Activated gamma-delta T cell treated with anti-CD3 and anti-CD28 coated beads, Interleukin-2, amount 50 U/mL, for 16 hours (primary cell): ENCODE measurements at places on chromosomes 7 and 10.

DNA sequence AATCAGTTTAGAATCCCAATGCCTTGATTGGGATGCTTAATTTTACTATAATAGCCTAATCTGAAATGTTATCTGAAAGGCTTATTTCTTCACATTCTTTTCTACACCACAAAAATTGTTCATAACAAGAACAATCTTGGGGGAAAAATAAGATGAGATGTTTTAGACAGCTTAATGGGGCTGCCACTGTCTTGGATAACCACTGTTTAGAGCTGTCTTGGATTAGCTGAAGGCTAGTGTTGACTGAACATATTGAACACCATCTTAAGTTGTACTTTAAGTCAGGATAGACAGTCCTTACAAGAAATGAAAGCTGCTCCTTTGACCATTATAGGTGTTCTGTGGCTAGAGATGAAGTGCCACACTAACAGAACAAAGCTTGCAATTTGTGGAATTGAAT, 501.3 kb downstream of the GFRA1 start:
- no peak for DNase-seq

DNA sequence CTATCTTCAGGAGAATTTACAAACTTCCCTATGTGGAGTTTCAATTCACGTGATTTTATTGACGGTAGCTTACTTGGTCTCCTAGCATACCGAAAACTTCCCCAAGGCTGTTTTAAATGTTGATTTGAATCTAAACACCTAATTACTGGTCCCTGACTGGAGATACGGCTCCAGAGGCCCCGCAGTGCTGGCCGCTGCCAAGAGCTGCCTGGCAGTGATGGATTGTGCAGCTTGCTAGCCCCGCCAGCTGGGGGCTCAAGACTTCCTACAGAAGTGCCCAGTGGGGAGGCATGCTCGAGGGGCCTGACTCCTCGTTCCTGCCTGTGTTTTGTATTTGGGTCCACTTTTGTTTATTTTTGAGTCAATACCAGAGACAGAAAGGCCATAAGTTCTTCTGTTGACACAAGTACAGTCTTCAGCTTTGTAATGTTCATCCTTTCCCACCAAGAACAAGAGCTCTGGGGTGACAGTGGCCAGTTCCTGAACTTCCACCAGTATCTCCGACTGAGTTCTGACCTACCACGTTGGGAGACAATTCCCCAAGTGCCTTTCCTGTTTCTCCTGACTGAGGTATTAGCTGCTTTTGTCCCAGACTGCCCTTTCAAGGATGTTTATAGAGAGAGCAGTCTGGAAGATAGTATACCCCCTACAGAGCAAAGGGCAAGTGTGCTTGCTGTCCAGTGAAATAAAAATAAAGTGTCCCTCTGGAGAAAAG, 80.7 kb upstream of the CXCL12 start:
- DNase-seq, result no peak

DNA sequence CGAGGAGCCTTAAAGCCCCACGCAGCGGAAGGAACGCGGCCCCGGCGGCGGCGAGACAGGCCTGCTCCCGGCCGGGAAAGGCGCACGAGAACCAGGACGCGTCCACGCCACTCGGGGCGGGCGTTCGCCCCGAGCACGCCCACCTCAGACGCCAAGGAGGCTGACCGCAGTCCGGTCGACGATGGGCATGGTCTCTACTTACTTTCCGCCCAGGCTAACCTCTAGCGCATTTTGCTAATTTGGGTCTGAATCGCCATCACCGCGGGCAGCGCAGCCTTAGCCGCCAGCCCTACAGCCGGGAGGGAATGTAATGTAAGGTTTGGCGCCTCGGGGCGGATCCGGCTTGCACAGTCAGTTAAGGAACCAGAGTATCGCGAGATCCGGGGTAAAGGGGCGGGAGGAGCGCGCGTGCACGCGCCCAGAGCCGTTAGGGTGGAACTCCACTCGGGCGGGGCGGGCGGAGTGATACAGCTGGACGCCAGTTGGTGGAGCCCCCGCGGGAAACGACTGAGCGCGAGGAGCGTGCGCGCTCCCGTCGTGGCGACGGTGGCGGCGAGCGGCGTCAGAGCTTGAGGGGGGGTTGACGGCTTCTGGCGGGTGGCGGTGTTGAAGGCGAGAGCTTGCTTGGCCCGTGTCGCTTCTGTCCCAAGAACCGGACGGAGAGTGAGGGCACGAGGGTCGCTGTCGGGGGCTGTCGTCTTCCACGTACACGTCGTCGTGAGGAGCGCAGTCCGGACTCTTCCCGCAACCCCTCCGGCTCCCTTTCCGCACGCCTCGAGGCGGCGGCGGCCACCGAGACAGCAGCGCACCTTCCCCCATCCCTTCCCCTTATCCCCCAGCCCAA, at the start of gene LUC7L2:
Gene LUC7L2, plus strand, starts transcription at position 529 of the 844 bp plus-strand sequence. CDS start 368 bp downstream, outside the sequence.
- peak; percentile 100 for DNase-seq

- DNase-seq, result no peak
Observed at GRCh38 chr7:40299097-40299496, 164.3 kb downstream of the SUGCT start.

DNA sequence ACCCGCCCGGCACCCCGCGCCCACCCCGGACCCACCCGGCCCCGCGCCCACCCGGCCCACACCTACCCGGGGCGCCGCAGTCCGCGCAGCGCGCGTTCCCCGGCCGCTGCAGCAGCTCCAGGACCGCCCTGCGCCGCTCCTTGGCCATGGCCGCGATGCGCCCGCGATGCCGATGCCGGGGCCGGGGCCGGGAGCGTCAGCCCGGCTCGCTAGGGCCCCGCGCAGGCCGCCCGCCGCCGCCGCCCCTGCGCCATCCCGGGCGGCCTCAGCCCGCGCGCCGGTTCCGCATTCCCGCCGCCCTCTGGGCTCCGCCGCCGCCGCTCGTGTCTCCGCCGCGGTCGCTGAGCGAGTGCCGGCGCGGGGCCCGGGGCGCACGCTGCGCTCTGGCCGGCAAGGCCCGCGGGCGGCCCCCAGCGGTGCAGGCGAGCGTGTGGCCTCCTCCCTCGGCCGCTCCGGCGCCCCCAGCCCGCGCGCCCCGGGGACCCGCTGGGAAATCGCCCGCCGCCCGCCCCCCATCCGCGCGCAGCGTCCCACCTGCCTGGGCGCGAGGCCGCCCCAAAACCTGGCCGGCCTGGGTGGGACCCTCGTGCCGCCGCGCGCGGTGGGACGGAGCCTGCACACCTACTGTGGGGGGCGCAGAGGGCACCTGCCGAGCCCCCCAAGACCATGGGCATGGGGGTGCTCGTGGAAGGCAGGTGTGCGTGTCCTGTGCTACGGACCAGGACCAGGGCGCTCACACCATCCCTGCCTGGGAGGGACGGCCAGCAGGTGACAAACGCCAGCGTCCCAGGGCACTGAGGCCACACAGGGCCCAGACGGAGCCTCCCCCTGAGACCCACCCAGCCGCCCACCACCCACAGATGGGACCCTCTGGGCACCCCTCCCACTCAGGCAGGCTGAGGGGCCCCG, at the start of gene ADAP1:
Gene ADAP1, minus strand, starts transcription at position 351 of the 909 bp plus-strand sequence. Its CDS starts 203 bp downstream, at position 148.
- DNase-seq, result peak; percentile 33

GRCh38 chr7:64869912-64870562, 33.0 kb upstream of the ZNF273 start:
- DNase-seq, result no peak

GRCh38 chr7:23467806-23468525, 2.3 kb downstream of the IGF2BP3 start:
- no peak for DNase-seq

DNA sequence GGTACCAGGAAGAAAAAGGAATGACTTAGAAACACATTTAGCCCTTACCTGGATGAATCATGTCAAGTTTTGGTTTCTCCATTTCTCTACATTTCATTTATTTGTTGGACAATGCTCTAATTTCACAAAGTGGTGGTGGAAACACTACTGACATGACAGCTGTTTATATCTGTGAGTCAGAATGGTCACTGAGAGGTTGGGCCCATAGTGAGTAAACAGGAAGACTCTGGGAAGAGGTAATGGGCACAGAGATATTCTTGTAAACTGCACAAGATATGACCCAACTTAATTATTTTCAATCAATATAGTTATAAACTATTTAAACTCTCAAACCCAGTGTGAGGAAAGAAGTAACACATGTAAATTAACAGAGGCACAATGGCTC, 176.3 kb upstream of the MEOX2 start:
- no peak for DNase-seq
